Esophagus muscularis mucosa (tissue), 4 donors: ENCODE measurements at places on chromosomes 11 and 22.

DNA sequence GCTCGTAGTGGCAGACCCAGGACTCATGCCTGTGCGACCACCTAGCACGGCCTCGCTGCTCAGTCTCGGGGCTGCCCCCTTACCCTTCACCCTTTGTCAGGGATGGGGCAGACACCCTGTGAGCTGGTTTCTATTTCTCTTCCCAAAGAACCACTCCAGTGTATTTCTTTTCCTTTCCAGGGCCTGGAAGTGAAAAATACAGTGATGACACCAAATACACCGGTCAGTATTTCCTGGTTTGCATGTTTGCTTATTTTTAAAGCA lies 13.7 kb downstream of the TMEM121B start:
- H3K4me1 ChIP-seq, result no peaks in the 10 kb centered on the region
- no peaks in the 10 kb centered on the region for H3K27me3 ChIP-seq

DNA sequence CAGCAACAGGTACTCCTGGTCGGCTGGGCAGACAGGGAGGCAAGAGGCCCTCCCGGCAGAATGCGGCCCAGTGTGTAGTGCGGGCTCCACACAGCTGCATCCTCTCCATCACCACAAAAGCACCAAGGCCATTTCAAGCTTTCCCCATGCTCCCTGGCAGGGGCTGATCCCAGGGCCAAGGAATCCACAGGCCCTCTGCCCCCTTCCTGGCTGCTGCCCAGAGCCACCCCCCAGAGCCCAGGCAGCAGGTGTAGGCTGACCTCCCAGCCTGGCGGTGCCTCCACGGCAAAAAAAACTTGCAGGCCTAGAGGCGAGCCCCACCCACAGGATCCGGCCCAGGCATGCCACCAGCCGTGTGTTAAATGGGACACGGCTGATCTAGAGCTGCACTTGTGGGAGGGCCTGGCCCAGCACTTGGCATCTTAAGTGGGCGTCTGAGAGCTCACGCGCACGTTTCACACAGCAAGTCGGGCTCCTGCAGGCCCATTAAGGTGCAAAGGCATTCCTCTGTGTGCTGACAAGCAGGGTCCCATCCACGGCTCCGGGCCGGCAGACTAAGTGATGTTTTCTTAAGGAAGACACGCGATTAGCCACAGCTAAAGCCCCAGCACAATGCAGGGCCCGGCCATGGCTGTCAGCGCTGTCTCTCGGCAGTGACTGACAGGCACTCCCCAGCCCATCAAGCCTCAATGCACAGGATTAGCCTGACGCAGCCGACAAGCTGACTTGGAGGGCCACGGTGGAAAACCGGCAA lies 19.8 kb upstream of the GNB1L start:
- DNase-seq, result no peak
- H3K27ac ChIP-seq, result no peak overlapping the region

DNA sequence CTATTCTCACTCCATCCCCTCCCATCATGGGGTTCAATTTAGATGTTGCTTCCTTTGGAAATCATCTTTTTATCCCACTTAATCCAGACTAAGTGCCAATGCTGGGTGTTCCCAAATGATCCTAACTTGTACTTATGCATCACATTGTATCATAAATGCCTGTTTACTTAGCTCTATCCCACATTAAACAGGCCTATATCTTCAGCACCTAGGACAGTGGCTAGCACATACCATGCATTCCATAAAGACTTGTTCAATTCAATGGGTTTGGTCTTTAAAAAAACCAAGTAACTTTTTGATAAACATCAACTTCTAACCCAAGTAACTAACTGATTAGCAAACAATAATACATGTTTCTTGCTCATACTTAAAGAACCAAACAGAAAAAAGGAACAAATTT lies 40.6 kb downstream of the RSF1 start:
- H3K4me3 ChIP-seq, result no peak overlapping the region
- no peaks in the 10 kb centered on the region for H3K27me3 ChIP-seq
- H3K4me1 ChIP-seq, result peaks cover 14% of the 10 kb centered on the region
- H3K27ac ChIP-seq, result no peak overlapping the region
- DNase-seq, result no peak
- no peaks in the 10 kb centered on the region for H3K36me3 ChIP-seq

GRCh38 chr11:8683115-8683807 lies 669 bp downstream of the RPL27A start:
- H3K27ac ChIP-seq, result peak overlapping the region; percentile 96
- H3K36me3 ChIP-seq, result peaks cover 36% of the 10 kb centered on the region
- H3K4me1 ChIP-seq, result peaks cover 39% of the 10 kb centered on the region
- H3K4me3 ChIP-seq, result peak overlapping the region; percentile 85
- no peak for DNase-seq

GRCh38 chr22:38441620-38442287 lies 13.2 kb downstream of the KCNJ4 start:
- no peaks in the 10 kb centered on the region for H3K4me1 ChIP-seq
- no peak for DNase-seq
- peaks cover 55% of the 10 kb centered on the region for H3K27me3 ChIP-seq
- no peaks in the 10 kb centered on the region for H3K36me3 ChIP-seq

- no peaks in the 10 kb centered on the region for H3K27me3 ChIP-seq
- no peak overlapping the region for H3K27ac ChIP-seq
- peak overlapping the region; percentile 48 for H3K4me3 ChIP-seq
- DNase-seq, result no peak
Measured at GRCh38 chr11:64000026-64000739, 13.9 kb downstream of the OTUB1 start.

- no peak overlapping the region for H3K4me3 ChIP-seq
- H3K27me3 ChIP-seq, result no peaks in the 10 kb centered on the region
- no peak for DNase-seq
- H3K36me3 ChIP-seq, result no peaks in the 10 kb centered on the region
- H3K4me1 ChIP-seq, result no peaks in the 10 kb centered on the region
- H3K27ac ChIP-seq, result no peak overlapping the region
Measured at GRCh38 chr11:4926608-4927007, 2.5 kb upstream of the OR51G1 start.

DNA sequence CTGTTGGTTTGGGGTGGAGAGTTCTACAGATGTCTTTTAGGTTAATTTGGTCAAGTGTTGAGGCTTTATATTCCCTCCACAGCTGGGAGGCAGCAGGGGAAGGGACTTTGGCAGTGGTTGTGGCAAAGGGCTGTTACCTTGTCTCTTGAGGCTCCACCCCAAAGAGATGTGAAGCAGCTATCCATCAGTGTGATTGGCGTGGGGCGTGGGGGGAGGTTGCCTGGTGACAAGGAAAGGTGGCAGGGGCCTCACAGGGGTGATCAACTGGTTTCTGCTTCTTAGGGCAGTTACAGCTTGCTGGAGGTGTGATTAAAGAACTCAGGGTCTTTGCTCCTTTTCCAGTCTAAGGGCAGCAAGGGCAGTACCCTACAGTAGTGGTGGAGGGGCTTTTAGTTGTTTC lies 59.3 kb downstream of the FANCF start:
- DNase-seq, result no peak
- H3K27me3 ChIP-seq, result no peaks in the 10 kb centered on the region
- no peaks in the 10 kb centered on the region for H3K4me1 ChIP-seq

- H3K27me3 ChIP-seq, result peaks cover 10% of the 10 kb centered on the region
- peaks cover 20% of the 10 kb centered on the region for H3K4me1 ChIP-seq
- peak; percentile 86 for DNase-seq
- no peaks in the 10 kb centered on the region for H3K36me3 ChIP-seq
- H3K4me3 ChIP-seq, result peak overlapping the region; percentile 80
Measured at GRCh38 chr11:59172345-59173079, 580 bp downstream of the DTX4 start.

DNA sequence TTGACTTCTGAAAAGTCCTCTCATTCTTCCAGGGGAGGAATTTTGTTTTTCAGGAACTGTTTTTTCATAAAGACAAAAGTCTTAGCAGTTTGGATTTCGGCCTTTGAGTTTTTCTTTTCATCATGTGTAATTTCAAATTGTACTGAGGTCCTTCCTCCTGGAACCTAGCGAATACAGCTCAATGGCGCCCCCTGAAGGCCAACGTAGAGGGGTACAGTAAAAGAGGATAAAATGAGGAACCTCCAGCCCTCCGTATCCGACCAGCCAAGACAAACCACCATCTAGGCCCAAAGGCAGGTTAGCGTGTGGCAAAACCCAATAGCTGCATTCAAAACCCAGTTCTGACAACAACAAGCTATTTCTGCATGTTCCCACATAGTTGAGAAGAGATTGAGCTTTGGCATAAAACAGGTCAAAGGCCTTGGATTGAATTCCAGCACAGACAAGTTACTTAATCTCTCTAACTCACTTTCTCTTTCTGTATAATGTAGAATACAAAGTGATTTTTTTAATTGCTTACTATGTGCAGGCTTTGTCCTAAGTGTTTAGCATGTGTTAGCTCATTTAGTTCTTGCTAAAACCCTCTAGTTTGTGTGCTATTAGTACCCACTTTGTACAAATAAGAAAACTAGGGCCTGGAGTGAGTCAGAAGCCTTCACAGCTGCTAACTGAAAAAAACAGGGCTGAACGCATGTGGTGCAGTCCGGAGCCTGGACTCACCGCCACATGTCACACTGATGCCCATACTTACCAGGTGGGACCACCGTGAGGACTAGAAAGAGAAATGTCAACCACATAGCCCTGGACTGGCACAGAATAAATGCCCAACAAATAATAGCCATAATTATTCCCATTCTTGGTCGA lies 43.2 kb upstream of the ETS1 start:
- H3K27ac ChIP-seq, result no peak overlapping the region
- H3K4me3 ChIP-seq, result peak overlapping the region; percentile 5
- H3K4me1 ChIP-seq, result peaks cover 17% of the 10 kb centered on the region

GRCh38 chr11:120289426-120289825 lies 35.7 kb upstream of the TLCD5 start:
- no peak for DNase-seq
- no peaks in the 10 kb centered on the region for H3K36me3 ChIP-seq
- H3K4me1 ChIP-seq, result no peaks in the 10 kb centered on the region

DNA sequence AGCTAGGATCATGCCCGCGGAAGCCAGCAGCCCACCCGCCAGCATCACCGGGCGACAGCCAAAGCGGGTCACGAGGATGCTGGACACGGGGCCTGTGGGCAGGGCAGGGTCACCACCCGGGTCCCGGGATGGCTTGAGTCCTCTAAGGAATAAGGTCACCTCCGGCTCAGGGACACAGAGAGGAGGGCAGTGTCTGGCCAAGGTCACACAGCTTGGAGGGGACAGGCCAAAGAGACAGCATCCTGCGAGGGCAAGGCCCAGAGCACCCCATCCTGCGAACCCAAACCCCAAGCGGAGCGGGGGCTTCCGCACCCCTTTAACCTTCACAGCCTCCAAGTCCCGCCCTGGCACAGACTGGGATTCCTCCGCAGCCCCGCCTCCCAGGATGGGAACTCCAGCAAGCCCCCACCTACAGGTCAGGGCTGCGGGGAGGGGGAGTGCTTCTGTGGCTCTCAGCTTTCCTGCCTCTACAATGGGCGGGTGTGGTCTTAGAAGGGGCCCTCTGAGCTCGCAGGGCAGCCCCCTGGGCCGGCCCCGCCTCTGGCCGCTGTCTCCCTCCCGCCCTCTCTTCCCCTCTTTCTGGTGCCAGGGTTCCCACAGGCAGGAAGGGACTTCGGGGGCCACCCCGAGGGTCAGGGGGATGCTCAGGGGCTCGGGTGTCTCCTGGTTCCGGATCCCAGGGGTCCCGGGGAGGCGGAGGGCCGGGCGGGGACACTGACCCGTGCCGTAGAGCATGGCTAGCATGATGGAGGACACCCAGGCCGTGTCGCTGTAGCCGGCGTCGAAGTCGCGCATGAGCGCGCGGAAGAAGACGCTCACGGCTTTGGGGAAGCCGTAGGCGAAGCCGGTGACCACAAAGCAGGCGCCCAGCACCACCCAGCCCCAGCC lies 1.8 kb downstream of the SLC16A8 start:
- H3K36me3 ChIP-seq, result no peaks in the 10 kb centered on the region
- H3K4me1 ChIP-seq, result peaks cover 21% of the 10 kb centered on the region
- H3K4me3 ChIP-seq, result peak overlapping the region; percentile 45
- no peak for DNase-seq
- no peak overlapping the region for H3K27ac ChIP-seq

DNA sequence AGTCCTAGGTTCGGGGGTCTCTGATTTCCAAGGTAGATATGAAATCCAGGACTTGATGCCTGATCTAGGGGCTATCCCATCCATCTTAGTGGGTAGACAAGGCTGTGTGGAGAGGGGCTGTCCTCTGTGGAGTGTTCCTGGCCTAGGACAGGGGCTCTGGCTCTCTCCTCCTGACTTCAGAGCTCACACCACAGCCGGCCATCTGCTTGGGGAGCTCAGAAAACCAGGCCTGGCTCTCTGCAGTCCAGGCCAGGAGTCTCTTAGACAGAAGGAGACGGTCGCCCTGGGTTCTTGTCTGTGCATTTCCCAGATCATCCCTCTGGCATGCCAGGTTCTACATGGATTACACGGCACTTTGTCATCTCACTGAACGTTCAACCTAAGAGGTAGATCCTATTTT lies 17.9 kb downstream of the TUB start:
- H3K27me3 ChIP-seq, result no peaks in the 10 kb centered on the region
- H3K36me3 ChIP-seq, result peaks cover 91% of the 10 kb centered on the region
- H3K4me3 ChIP-seq, result no peak overlapping the region
- no peak for DNase-seq
- no peaks in the 10 kb centered on the region for H3K4me1 ChIP-seq

GRCh38 chr11:67409781-67410368 lies 5.6 kb upstream of the CARNS1 start:
- DNase-seq, result no peak
- H3K4me3 ChIP-seq, result peak overlapping the region; percentile 9
- no peaks in the 10 kb centered on the region for H3K36me3 ChIP-seq
- H3K27me3 ChIP-seq, result peaks cover 20% of the 10 kb centered on the region
- H3K27ac ChIP-seq, result no peak overlapping the region

GRCh38 chr11:130052567-130052966 lies 17.1 kb upstream of the APLP2 start:
- H3K27ac ChIP-seq, result no peak overlapping the region
- no peaks in the 10 kb centered on the region for H3K27me3 ChIP-seq
- H3K36me3 ChIP-seq, result no peaks in the 10 kb centered on the region
- H3K4me1 ChIP-seq, result peaks cover 39% of the 10 kb centered on the region

DNA sequence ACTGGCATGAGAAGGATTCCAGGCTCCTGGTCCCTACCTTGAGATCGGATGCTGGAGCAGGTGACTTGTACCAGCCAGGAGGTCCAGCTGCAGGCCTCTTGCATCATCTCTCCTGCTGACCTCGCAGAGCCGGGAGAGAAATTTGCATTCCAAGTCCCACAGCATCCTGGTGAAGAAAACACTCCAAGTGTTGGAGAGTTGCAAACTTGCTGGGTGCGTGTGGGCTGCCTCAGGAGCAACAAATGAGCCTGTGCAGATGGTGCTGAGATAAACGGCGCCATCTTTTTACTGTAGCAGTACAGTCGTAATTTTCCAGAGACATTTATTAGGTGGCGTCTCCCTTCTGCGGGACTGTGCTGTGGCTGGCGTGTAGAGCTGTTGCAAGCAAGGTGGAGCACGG lies 32.1 kb upstream of the ZBTB16 start:
- no peaks in the 10 kb centered on the region for H3K27me3 ChIP-seq
- H3K4me1 ChIP-seq, result no peaks in the 10 kb centered on the region
- no peak for DNase-seq
- H3K36me3 ChIP-seq, result no peaks in the 10 kb centered on the region
- no peak overlapping the region for H3K27ac ChIP-seq

DNA sequence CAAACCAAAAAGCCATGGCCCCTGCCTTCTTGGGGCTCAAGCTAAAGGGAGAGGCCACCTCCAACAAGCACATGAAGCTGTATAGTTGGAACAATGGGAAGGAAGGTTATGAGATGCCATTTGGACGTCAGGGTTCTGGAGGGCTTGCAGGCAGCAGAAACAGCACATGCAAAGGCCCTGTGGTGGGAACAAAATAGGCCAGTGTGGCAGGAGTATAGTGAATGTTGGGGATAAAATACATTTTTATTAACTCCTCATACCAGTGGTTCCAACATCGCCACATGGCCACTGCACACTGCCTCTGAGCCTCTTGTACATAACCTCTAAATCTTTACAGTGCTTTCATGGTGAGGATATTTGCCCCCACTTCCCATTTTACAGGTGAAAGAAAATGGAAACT lies 32.2 kb upstream of the MN1 start:
- no peaks in the 10 kb centered on the region for H3K27me3 ChIP-seq
- DNase-seq, result no peak
- no peak overlapping the region for H3K27ac ChIP-seq
- no peak overlapping the region for H3K4me3 ChIP-seq
- peaks cover 5% of the 10 kb centered on the region for H3K36me3 ChIP-seq
